ENCODE measurements at places on chromosomes 4 and X.

DNA sequence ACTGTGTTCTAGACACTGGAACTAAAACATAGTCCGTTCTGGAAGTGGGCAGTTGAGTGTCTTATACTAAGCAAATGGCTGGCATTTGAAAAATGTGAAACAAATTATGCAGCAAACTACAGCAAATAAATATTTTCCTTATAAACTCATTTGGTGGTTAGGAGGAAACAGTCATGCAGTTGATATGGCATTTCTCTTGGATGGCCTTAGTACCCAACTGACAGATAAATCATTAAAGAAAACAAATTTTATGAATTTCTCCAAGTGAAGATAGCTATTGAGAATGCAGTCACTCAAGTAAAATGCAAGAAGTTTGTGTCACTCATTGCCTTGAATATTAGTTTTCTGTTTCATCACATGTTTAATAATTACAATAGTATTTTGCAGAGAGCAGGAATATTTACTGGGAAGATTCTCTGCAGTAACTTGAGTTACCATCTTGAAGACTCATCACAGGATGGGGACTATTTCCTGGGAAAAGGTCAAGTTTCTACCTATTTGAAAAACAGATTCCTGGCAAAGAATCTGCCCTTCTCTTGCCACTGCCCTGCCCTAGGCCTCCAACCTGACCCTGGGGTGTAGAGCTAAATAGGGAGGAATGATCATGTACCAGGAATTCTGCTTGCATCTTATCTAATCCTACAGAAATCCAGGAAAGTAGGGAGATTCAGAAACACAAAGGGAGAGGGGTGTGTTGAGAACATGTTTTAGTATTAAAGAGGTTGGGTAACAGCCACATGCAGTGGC is 105.9 kb downstream of the SH3RF1 start:
- DNase-seq, result no peak

DNA sequence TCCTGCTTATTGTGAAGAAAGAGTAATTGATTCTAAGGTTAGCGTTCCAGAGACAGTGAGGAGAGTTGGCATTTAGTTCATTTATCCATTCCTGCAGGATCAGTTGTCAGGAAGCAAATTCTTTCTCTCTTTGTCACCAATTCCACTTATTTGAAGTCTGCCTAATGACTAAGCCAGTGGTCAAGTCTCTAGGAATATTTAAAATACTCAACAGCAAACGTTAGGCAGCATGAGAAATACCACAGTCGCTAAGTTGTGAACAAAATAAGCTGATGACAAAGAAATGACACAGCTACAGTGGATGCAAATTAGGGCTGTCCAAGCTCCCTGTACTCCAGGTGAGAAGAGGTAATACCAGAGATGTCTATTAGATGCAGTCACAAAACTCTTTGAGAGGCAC is 6.6 kb upstream of the MAGEB17 start:
- no peak for DNase-seq

GRCh38 chr4:153931804-153932203 is 142.9 kb upstream of the SFRP2 start:
- DNase-seq, result no peak

DNA sequence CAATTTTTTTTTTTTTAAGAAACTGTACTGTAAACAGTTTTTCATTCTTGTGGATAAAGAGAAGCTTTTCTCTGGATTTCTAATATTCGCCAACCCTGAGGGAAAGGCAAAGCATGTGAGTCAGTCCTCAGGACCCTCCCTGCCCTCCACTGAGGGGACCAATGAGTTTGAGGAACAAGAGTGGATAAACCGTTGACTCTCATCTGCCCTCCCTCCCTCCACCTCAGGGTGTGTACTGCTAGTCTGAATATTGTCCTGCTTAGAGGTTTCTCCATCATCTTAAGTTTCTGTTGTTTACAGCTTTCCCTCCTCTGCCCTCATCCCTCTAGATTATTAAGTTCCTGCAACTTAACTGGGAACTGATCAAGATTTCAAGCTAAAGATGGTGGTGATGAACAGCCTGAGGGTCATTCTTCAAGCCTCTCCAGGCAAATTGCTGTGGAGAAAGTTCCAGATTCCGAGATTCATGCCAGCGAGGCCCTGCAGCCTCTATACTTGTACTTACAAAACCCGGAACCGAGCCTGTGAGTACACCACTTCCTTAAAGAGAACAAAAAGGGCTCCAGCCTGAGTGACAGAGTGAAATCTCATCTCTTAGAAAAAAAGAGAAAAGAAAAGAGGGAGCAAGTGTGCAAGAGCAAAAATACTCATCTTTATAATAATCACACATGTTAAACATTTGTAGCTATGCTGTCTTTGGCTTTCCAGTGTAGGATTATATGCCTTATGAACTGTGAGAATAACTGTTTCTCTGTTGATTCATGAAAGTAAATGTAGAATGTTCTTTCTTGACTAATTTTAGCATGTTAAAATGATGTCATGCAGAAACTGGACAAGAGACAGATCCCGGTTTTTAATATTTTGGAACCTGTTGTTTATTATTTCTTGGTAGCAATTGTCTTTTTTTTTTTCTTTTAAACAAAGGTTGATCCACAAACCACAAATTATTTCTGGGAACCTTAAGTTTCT is 11.9 kb downstream of the CA5B start:
- peak; percentile 35 for DNase-seq

DNA sequence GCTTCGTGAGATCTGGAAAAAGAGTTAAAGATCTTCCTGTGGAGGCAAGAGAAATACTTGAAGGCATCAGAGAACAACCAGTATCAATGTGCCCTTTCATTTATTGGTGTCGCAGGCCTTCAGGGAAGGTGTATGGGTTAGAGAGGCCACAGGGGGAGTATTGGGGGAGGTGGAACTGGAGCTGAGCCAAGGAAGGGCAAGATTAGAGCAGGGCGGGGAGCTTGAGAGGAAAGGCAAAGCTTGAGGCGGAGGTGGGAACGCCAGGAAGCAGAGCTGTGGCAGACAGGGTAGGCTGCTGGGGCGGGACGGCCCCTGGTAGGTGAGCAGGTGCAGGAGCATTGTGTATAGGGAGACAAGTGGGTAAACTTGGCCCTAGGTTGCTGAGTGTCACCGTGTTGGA is 329.9 kb downstream of the ARHGAP10 start:
- no peak for DNase-seq

- no peak for DNase-seq
Observed at GRCh38 chr4:41133454-41134018, 80.8 kb downstream of the APBB2 start.

- DNase-seq, result no peak
Observed at GRCh38 chr4:156583265-156583664, 388.3 kb downstream of the PDGFC start.

- DNase-seq, result no peak
Observed at GRCh38 chr4:118973295-118973694, 84.6 kb downstream of the SYNPO2 start.

DNA sequence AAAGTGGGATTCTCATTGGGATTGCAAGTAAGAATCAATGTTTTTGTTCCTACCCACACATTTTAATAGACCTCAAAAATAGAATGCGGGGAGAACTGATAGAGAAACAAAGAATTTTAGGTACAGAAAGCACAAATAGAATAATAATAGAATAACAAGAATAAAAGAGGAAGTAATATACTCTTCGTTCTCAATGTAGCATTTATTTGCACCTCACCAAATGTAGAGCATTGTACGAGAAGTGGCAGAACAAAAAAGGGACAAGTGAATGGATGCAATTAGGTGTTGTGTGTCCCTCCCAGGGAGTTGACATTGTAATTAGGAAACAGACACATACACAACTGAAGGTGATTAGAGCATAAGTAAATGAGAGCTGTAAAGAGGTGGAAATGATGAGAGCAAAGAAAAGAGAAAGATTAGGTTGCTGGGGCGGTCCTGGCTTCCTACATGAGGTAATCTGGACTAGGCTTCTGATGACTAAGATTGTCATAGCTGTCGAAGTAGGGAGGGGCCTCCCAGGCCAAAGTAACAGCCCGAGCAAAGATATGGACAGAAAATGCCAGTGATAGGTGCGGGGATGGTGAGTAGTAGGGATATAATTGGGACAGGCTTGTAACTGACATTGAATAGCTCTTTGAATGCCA is 10.4 kb downstream of the RAB9A start:
- DNase-seq, result no peak

- DNase-seq, result no peak
Observed at GRCh38 chr4:57974821-57975220, 864.6 kb upstream of the IGFBP7 start.

DNA sequence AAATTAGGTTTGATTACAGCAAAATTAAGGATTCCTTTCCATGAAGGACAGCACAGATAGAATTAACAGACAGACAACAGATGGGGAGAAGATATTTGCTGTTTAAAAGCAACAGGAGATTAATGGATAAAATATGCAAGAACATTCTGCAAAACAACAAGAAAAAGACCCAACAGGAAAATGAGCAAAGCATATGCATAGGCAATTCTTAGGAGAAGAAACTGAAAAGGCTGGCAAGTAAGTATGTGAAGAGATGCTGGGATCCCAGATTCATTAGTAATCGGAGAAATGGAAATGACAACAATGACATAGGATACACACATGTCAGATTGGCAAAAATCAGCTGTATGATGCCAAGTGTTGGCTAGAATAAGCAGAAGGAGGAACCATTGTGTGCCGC is 27.5 kb upstream of the HMGB3 start:
- DNase-seq, result no peak

- no peak for DNase-seq
Observed at GRCh38 chr4:103052779-103053178, 23.8 kb downstream of the SLC9B2 start.

DNA sequence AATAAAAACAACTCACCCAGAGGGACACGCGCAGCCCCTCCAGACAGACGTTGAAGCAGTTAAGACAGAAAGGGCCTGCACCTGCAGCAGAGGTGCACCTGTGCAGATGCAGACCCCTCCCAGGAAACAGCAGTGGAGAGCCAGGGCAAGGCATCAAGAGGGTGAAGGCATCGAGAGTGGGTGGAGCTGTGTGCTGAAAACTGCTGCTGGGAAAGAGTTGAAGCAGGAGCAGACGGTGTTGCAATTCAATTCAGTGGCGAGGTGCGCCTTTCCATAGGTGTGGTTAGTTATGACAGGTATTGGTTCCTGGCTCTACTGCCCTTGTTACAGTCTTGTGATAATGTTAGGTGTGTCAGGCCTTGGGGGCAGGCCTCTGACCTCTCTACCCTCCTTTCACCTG is 16.7 kb downstream of the LETM1 start:
- DNase-seq, result peak; percentile 41

DNA sequence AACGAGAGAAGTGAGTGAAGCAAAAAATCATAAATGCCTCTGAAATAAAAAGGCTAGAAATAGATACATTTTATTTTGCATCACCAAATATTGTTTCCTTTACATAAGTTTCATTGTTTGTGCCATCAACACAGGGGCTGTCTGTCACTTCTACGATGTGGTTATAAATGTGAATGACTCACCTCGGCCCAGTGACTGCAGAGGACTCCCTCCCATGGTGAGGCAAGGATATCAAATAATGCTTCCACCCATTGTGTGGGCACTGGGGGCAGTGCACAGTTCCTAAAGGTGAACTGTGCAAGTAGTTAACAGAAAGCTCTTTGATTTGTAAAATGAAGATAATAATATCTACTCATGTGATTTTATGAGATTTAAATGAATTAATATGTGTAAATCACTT is 230.3 kb upstream of the NEIL3 start:
- no peak for DNase-seq

- no peak for DNase-seq
Observed at GRCh38 chr4:142838778-142839177, 7.3 kb downstream of the INPP4B start.

DNA sequence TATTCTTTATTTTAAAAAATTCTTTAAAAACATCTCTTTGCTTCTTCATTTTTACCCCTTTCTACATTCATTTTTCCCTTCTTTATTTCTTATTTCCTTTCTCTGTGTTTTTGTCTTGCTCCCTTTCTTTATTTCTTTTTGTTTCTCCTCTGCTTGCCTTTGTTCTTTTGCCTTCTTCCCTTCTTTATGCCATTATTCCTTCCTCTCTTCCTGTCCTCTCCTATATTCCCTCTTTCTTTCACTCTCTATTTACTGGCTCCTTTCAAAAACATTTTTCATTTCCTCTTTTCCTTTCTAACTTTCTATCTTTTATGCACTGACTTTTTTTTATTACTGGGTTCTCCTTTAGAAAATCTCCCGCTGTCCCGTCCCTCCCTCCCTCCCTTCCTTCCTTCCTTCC is 102.2 kb downstream of the RBMX2 start:
- DNase-seq, result no peak

DNA sequence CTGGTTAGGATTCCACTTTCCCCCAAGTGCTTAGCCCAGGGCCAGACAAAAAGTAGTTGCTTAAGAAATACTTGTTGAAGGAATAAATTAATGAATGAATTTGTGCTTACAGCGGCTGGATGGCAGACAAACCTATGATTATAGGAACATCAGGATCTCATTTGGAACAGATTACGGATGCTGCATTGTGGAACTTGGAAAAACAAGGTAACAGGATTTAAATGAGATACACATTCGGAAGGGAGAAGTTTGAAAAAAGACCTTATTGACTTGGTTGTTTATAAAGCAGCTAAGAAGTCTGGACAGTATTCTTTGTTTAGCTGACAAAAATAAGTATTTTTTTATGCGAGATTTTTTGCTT is 572 bp downstream of the EXOSC9 start:
- DNase-seq, result no peak

- DNase-seq, result no peak
Observed at GRCh38 chrX:100376576-100376975, 33.5 kb downstream of the PCDH19 start.

- DNase-seq, result no peak
Observed at GRCh38 chrX:138742217-138742616, 30.7 kb upstream of the FGF13 start.

- DNase-seq, result no peak
Observed at GRCh38 chrX:8455557-8455956, 9.1 kb upstream of the VCX3B start.

DNA sequence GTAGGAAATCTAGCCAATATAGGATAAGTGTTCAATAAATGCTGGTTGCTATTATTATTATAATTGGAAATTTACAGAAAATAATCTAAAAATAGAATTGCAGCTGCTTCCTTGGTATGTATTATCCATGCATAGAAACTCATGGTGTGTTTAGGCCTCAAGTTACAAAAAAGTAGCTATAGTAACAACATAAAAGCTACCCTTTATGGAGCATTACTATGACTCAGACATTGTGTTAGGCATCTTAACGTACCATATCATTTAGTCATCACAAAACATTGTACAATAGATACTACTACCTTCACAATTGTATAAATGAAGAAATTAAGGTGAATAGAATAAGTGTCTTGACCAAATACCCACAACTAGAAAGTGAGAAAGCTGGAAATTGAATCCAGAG is 126.9 kb upstream of the NRK start:
- DNase-seq, result no peak

DNA sequence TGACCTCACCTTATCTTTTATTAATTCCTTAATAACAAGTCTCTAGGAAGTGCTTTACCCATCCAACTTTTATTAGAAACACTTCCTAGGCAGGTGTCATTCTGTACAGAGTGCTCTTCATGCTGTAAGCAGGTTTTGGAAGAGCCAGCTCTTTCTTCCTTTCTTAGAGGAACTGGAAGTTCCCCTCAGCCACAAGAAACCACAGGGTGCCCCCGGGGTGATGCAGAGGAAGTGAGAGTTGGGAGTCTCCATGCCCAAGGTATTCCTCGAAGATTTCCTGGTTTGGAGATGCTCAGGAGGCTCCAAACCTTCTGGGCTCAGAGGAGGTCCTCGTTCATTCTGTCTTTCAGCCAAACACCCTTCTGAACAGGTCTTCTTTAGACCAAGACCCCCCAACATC is 83.8 kb downstream of the EGF start:
- DNase-seq, result no peak
